Stimulated activated CD4-positive, alpha-beta T cell treated with anti-CD3 and anti-CD28 coated beads, Interleukin-4, amount 100 ng/mL, for 48 hours (primary cell): ENCODE measurements at places on chromosomes 4 and X.

- no peak for DNase-seq
Observed at GRCh38 chr4:182604161-182604622, 313.0 kb downstream of the DCTD start.

DNA sequence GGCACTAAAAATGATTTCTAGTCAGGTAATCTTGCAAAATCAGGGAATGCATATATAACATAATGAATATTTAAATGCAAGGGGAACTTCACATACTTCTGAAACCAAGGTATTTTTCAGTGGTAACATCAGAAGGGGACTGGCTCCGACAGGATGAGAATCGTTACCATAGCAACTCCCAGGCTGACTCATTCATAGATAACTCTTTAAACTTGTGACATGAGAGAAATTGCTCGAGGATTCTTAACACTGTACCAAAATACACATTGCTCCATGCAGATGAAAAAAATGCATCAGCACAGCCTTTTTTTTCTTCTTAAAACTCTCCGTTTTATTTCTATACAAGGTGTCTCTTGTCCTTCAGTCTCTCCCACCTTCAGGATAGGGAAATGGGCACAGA, 114.3 kb downstream of the GABRB1 start:
- DNase-seq, result no peak

DNA sequence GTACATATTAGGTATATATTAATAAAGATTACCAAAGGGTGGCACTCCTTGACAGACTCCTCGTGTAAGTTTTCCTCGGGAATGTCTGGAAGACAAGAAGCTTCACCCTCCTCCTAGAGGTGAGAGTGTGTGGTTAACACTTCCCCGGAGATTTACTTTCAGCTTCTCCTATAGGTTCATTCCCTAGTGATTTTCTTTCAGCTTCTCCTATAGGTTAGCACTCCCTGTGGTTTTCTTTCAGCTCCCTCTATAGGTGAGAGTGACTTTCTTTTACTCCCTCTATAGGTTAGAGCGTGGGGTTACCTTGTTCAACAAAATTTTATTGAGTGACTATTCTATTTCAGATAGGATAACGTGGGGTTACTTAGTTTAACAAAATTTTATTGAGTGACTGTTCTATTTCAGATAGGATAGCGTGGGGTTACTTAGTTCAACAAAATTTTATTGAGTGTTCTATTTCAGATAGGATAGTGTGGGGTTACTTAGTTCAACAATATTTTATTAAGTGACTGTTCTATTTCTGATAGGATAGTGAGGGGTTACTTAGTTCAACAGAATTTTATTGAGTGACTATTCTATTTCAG, 106.0 kb upstream of the PLAC1 start:
- DNase-seq, result no peak

DNA sequence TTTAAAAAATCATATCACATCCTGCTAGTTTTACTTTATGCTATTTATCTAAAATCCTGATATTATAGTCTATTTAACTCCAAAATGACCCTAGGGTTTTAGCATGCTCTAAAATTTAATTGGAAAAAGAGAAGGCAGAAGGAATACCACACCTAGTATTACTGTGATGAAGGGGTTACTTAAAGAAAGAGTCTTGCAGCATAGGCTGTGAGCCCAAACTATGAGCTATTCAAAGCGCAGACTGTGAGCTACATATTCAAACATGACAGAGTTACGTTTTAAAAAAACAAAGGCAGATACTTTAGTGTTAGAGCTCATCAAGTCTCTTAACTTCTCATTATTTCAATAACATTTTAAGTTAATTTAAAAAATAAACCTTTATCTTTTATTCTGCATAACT, 247.7 kb upstream of the ETNPPL start:
- no peak for DNase-seq

- DNase-seq, result no peak
Observed at GRCh38 chrX:85964744-85965143, 82.6 kb downstream of the CHM start.

DNA sequence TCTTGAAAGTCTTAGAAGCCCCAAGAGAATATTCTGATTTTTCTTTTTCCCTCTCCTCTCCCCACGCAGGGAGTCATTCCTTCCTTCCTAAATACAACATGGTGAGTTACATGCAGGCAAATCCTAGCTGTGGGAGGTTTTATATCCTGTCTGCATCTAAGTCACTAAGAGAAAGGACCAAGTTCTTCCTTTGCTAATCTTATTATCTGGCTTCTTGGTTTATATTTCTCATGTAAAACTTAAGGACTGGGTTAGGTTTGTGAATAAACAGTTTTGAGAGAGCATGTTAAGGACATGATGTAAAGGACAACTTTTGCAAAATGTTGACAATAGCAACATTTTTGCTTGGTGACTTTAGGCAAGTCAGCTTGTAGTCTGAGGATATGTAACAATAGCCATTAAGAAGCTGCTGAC, 5.1 kb upstream of the CXCL9 start:
- no peak for DNase-seq
